NCI-H1694 treated with DMSO at 0.1 percent for 48 hours (cell line): ENCODE measurements at places on chromosomes 5 and 9.

- DNase-seq: no peak
These were observed 16.1 kb upstream of the PRLR start for GRCh38 chr5:35246411-35246810.

- DNase-seq: no peak
These were observed 1095.1 kb downstream of the DTWD2 start for GRCh38 chr5:117893211-117893610.

DNA sequence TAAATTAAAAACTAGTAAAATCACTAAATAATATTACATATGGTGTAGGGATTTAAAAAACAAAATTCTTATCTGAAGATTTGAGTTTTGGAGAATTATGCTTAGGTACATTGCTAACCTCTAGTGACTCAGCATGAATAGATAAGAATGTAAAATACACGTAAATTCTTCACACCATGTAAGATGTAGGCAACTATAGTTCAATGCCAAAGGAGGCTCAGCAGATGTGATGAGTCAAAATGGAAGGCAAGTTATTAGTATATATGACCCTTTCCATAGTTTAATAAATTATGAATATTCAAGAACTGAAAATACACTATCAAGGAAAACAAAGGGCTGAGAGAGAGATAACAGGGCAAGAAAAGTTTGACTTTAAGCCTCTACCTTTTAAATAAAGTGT, 79.0 kb downstream of the MRPS30 start:
- DNase-seq: no peak

- peak; percentile 46 for DNase-seq
These were observed 374.9 kb downstream of the TLE4 start for GRCh38 chr9:79946712-79947111.

DNA sequence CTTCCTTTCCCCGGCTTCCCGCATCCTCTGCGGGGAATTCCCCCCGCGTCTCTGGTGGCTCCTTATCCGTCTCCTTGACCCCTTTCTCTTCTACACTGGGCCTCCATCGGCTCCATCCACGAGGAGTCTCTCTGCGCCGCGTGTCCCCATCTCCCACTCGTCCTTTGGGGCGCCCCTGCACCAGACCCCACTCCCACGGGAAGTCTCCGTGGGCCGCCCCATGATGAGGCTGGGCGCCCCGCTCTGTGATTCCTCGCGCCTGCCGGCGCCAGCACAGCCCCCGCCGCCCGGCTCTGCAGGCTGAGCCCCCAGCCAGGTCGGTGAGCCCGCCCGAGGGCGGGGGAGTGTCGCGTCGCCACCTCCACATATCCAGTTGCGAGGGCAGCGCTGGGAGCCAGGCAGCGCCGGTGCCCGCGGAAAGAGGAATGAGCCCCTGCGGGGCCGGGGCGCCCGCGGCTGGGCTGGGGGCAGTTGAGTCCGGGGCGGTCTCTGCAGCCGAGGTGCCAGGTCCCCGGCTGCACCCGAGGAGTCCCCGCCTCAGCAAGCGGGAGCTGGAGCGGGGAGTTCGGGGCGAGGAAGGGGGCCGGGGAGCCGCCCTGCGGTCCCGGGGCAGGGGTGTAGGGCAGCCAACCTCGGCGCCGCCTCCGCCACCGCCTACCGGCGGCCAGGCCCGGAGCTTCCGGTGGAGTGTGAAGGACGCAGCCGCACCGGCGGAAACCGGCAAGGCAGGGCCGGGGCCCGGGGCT, 2.1 kb upstream of the TRAF1 start:
- no peak for DNase-seq

- no peak for DNase-seq
These were observed 4.2 kb upstream of the NRARP start for GRCh38 chr9:137306066-137306849.

- DNase-seq: no peak
These were observed 25.9 kb upstream of the GABRP start for GRCh38 chr5:170757669-170758068.

DNA sequence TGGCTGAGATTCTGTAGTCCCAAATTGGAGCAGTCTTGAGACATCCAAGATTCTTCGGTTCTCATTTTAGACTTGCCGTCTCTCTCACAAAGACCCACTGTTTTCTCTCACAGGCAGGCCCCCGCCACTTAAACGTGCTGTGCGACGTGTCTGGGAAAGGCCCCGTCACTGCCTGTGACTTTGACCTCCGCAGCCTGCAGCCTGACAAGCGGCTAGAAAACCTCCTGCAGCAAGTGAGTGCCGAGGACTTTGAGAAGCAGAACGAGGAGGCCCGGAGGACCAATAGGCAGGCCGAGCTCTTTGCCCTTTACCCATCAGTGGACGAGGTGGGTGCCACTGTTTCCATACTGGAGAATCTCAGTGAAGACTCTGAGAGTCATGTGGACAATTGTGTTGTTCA, 97.2 kb downstream of the DOCK8 start:
- DNase-seq: no peak

DNA sequence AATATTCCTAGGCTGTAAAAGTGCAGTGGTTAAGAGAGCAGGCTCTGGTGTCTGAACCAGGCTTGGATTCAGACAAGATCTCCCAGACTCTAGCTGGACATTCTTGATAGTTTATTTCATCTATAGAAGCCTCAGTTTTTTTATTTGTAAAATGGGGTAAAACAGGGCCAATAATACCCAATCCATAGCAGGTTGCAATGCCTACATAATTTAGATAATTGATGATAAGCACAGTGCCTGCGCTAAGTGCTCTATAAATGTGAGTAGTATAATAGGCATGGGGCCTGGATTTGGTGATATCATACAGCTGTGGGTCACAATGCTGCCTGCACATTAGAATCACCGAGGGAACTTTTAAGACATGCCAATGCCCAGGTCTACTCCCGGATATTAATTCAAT, 603.5 kb downstream of the ISL1 start:
- DNase-seq: no peak

- DNase-seq: no peak
These were observed 114.5 kb upstream of the SPRY4 start for GRCh38 chr5:142439207-142439860.

GRCh38 chr5:171157775-171158174, 151.3 kb upstream of the TLX3 start:
- DNase-seq: peak; percentile 79

- DNase-seq: no peak
These were observed 50.9 kb downstream of the PIK3R1 start for GRCh38 chr5:68266457-68266856.

DNA sequence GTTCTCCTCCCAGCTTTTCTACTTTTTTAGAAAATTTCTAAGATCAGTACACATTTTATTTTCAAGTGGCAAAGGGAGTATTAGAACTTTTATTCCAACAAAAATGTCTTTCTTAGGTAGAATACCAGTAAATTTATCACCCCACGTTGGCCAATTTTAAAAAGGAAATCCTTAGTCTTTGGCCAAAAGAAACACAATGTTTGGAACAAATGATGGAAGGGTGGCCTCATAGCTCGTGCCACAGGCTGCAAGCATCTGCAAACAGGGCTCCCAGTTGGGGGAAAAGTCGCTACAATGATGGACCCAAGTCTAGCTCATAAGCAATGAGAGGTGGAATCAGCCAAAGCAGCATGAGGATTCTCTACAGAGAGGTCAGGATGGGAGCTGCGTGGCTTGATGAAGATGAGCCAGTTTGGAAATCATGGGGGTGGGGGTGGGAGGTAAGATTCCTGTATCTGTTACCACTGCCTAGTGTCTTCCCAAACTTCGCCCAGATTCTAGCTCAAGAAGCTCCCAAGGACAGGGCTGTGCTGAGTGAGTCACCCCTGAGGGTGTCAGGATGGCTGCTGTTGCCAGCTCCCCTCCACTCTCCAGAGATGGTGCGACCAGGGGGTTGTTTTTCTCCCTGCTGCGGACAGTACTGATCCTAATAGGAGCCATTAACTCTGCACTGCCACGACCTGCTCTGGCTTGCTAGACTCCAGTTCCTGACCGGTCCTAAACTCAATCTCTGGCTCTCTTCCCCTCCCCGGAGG, 75.6 kb downstream of the DCP2 start:
- DNase-seq: no peak

DNA sequence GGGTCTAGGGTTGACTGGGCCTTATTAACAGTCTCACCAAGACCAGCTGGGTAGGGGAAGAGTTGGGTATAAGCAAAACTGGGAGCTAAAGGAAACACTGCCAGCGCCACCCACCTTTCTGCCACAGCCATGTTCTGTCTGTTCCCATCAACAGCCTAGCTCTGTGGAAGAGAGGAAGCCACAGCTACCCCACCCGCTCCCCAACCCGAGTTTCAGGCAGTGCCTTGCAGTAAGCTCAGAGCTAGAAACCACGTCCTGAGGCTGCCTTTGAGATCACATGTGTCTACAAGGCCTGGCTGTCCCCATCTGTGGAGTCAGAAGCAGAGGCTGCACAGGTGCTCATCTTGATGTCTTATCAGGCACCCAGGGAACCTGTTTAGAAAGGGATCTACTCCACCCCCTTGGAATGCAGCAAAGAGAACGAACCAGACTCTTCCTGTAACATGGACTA, 15.3 kb downstream of the HNRNPH1 start:
- DNase-seq: peak; percentile 25

GRCh38 chr9:110580850-110581249, 1.3 kb upstream of the SVEP1 start:
- DNase-seq: no peak
